K562 (cell line): ENCODE measurements at places on chromosomes 13 and 19.
A peak's percentile ranks its signal among the peaks of the same experiment; 100 is the strongest.

GRCh38 chr13:83929157-83929556, 46.9 kb upstream of the SLITRK1 start:
- DNase-seq: no peak

GRCh38 chr19:6970021-6970420, 51.2 kb downstream of the MBD3L2B start:
- no peak for DNase-seq

GRCh38 chr13:42048342-42048683, at the start of gene DGKH:
TSS of gene DGKH (plus strand) at chr13:42048648. CDS start at chr13:42048774, 126 bp downstream.
- DNase-seq: peak; percentile 18

GRCh38 chr19:37506387-37507166, at the start of gene ZNF793:
TSS of gene ZNF793 (plus strand) at chr19:37506939. CDS start at chr19:37523440, 16,501 bp downstream.
- DNase-seq: no peak

- DNase-seq: no peak
These were observed 37.6 kb upstream of the NFIC start for GRCh38 chr19:3328743-3329142.

- no peak for DNase-seq
These were observed 18.6 kb downstream of the GRIK5 start for GRCh38 chr19:42051166-42052115.

- no peak for DNase-seq
These were observed 20.0 kb downstream of the KLF12 start for GRCh38 chr13:74114202-74114601.

- DNase-seq: no peak
These were observed 31.4 kb downstream of the FBN3 start for GRCh38 chr19:8117991-8118390.

- no peak for DNase-seq
These were observed 1.3 kb downstream of the FCGRT start for GRCh38 chr19:49513746-49514118.

DNA sequence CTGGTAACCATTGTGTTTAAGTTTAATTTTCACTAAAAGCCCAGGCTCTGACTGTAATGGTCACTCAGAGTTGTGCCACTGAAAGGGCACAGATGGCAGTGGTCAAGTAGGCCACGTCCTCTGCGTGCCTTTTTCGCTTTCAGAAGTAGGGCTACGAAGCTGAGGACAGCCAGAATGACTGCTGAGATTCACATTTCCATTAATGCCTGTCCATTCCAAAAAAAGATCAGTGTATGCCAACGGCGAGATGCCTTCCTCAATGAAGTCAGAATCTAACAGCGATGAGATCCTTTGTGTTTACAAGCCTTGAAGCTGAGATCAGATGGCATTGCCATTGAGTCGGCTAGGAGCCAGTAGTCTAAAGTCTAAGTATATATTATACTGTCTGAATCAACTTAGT, 311.3 kb downstream of the FGF14 start:
- no peak for DNase-seq

GRCh38 chr13:113458253-113459065, 5.2 kb upstream of the ADPRHL1 start:
- peak; percentile 20 for DNase-seq

DNA sequence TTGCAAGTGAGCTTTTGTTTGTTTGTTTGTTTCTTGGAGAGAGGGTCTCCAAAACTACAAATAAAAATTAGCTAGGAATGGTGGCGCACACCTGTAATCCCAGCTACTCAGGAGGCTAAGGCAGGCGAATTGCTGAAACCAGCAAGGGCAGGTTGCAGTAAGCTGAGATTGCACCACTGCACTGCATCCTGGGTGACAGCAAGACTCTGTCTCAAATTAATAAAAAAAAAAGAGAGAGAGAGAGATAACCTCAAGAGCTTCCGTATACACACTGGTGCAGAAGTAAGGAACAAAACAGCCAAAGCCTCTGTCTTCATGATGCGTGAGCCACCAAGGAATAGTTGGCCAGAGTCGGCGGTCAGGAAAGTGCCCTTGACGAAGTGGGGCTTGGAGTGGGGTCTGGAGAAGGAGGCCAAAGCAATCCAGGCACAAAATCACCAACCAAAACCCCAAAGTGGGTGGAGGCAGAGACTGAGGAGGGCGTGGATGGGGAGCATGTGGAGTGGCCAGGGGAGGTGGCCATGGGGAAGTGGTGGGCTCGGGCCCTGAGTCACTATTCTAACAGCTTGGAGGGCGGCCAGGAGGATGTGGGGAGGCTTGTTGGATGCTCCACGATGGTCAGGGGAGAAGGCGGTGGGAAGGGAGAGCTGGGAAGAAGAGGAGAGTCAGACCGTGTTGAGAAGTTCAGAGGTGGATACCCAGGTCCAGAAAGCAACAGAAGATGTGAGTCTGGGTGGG, 21.2 kb upstream of the TOMM40 start:
- no peak for DNase-seq

- DNase-seq: no peak
These were observed 225.4 kb downstream of the PCCA start for GRCh38 chr13:100314132-100314910.

DNA sequence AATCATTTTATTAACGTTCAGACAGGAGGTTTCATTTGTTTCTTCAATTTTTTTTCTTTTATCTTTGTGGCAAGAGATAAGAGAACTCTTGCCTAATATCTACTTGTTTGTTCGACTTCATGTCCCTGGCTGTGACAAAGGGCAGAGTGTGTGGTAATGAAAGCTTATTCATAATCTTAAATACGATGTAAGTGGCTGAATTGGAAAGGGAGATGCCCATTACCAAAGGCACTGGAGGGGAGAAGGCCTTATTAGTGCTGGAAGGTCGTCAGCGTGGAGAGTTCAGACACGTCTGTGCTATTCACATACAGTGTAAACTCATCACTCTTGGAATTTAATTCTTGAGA, 54.0 kb downstream of the RFC3 start:
- no peak for DNase-seq

GRCh38 chr19:20162821-20163220, 4.2 kb upstream of the ZNF486 start:
- DNase-seq: no peak

DNA sequence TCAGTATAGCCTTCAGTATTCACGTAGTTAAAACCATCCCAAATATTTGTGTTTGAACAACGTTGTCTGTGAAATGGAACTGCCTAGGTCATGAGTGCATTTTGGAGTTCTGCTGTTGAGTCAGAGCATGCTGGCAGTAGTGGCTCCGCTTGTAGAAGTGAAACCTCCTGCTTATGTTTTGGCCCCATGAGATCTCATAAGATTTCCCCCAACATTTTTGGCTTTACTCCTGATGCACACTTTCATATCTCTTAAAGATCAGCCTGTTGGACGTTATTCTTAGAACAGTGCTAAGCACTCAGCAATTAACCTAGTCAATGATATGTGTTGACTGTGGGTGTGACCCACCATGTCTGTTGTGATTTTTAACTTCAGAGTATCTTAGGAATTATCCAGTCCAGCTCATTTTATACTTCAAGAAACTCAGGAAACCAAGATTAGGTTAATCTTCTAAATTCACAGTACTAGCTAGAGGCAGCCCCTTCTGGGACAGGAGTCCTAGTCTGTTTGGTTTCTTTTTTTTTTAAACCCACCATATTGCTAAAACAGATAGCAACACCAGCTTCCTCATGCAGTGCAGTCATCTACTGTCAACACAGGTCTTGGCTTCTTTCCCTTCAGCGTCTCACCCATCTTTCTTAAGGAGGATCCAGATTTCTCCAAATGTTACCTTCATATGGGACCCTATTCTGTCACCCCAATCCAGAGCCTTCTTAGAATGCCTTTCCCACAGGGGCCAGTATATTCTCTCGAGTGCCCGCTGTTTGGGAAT, 26.2 kb downstream of the RAP2A start:
- no peak for DNase-seq

- DNase-seq: no peak
These were observed 211.4 kb upstream of the IPO5 start for GRCh38 chr13:97742084-97742483.

GRCh38 chr19:55261671-55262126, 2.9 kb upstream of the PPP6R1 start:
- no peak for DNase-seq

DNA sequence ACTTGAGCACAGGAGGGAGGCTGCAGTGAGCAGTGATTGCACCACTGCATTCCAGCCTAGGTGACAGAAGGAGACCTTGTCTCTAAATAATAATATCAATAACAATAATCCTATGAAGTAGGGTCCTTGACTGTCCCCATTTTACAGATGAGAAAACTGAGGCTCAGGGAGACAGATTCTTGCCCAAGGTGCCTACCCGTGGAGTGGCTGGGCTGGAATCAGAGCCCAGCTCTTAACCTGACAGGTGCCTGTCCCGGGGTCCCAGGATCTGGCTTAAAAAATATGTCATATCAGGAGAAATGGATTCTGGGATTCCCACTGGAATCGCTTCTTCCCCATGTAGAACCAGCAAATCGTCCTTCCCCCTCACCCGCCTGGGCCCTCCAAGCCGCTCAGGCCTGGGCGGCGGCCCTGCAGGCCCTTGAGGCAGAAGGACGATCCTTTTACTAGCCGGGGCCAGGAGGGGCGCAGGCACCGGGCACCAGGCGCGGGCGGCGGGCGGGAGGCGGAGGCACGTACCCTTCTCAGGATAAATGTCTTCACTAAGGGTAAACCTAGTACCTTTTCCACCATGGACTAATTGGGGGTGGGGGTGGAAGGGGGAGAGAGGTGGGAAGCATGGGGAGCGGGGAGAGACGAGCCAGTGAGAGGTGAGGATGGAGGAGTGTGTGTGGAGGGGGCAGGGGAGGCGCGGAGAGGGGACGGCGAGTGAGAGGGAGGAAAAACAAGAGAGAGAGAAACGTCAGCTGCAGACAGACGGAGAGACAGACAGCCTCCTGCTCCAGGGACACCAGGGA, 60.6 kb downstream of the COLGALT1 start:
- DNase-seq: peak; percentile 43

GRCh38 chr13:76799696-76800095, 86.5 kb downstream of the KCTD12 start:
- DNase-seq: no peak

DNA sequence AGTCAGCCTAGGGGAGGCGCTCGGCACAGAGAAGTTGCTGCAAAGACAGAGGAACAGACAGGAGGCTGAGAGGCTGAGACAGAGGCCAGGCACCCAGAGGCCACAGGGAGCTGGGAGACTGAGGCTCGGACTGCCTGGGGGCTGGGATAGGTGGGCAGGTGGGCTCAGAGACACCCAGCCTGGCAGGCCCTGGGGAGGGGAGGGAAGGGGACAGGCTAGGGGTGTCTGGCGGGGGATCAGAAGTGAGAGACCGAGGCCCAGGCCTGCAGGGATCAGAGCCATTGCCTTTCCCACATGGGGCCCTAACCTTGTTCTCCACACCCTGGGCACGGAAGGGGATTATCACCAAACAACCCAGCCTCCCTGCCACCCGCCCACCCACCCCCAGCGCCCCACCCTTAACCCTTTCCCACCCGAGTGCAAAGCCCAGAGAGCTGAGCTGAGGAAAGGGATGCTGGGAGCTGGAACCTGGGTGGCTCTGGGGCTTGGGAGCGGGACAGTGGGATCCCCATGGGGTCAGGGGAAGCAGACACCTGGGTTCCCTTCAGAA, 1.3 kb downstream of the NTN5 start:
- DNase-seq: no peak

- no peak for DNase-seq
These were observed 928.6 kb downstream of the UQCRFS1 start for GRCh38 chr19:28284389-28284788.

DNA sequence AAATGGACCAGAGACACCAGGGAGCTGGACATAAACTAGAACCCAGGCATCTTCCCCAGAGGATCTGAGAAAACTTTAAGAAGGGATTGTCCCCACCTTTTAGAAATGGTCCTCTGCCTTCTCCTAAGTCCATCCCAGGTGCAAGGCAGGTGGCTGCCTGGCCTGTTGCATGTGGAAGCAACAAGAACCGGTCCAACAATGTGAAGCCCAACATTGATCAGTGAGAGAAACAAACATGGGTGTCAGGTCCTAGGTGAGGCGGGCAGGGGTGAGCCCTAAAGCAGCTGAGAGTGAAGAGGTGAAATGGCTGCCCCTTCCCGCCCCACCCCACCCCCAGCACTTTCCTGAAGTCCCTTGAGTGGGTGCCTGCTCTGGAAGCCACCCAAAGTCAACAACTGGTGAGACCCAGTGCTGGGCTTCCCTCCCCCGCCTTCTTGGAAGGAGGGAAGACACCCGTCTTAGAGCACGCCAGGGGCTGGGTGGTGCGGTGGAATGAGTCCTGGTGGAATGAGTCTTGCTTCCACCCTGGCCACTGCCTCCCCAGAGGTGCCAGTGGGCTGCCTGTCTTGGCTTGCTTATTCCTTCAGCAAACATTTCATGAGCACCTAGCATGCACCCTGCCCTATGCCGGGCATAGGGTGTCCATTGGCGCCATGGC, 1.7 kb downstream of the AP1M1 start:
- no peak for DNase-seq

GRCh38 chr19:52602941-52603340, 32.9 kb downstream of the ZNF701 start:
- no peak for DNase-seq

GRCh38 chr13:109206616-109207015, 577.2 kb downstream of the MYO16 start:
- no peak for DNase-seq

DNA sequence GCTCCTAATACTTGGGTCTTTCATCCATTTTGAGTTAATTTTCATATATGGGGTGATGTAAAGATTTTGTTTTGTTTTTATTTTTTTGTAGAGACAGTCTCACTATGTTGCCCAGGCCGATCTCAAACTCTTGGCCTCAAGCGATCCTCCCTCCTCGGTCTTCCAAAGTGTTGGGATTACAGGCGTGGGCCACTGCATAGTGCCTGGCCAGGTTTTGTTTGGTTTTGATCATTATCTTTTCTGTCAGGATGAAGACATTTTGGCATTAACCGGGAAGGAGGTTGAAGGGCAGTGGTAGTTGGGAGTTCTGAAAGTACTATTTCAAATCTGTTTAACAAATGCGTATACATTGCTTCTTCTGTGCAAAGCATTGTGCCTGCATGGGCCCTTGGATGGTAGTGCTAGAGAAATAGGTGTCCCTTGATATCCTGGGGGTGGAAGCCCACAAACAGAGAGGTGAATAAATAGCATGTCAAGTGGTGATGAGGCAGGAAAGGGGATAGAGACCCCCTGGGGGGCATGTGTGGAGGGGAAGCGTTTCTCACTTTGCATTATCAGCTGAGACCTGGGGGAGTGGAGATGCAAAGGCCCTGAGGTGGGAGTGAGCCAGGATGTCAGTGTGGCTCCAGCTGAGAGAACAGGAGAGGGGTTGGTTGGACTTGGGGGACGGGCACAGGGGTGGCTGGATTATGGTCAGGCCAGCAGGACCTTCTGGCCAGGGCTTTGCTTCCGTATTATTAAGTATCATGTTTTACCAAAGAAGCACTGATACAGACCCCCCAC, 41.4 kb downstream of the GATAD2A start:
- no peak for DNase-seq

- DNase-seq: peak; percentile 59
These were observed 50.9 kb upstream of the TPM4 start for GRCh38 chr19:16025108-16026101.

- peak; percentile 68 for DNase-seq
These were observed 1.4 kb downstream of the EVI5L start for GRCh38 chr19:7831452-7831851.
